Endothelial cell (in vitro differentiated cells): ENCODE measurements at places on chromosomes 16 and 17. TPM values are rescaled to one million over a fixed set of nuclear protein-coding genes. Genes with fewer than 3 reads are reported as not detected.
A peak's percentile ranks its signal among the peaks of the same experiment; 100 is the strongest.

The USP32 gene
- total RNA-seq: 37.4 TPM

The TBC1D28 gene
- total RNA-seq: not detected

GRCh38 chr17:38324772-38325171, 19.0 kb downstream of the GPR179 start:
- H3K4me1 ChIP-seq: peaks cover 47% of the 10 kb centered on the region
- H3K27me3 ChIP-seq: peaks cover 13% of the 10 kb centered on the region
- no peak overlapping the region for H3K4me3 ChIP-seq
- H3K36me3 ChIP-seq: peaks cover 21% of the 10 kb centered on the region
- DNase-seq: no peak
- peak overlapping the region; percentile 26 for H3K27ac ChIP-seq

GRCh38 chr17:5769593-5770354, 185.5 kb upstream of the NLRP1 start:
- no peaks in the 10 kb centered on the region for H3K4me1 ChIP-seq
- peaks cover 2% of the 10 kb centered on the region for H3K27me3 ChIP-seq
- no peak overlapping the region for H3K27ac ChIP-seq
- H3K36me3 ChIP-seq: no peaks in the 10 kb centered on the region

- H3K4me1 ChIP-seq: peaks cover 31% of the 10 kb centered on the region
- peak; percentile 65 for DNase-seq
- H3K27ac ChIP-seq: peak overlapping the region; percentile 81
- H3K4me3 ChIP-seq: peak overlapping the region; percentile 84
- H3K36me3 ChIP-seq: no peaks in the 10 kb centered on the region
These were observed 32.7 kb downstream of the CDK5R1 start for GRCh38 chr17:32519228-32520103.

The ZNF205 gene
- 22.8 TPM for total RNA-seq

GRCh38 chr17:34580685-34581445, 1.5 kb downstream of the TMEM132E start:
- H3K27ac ChIP-seq: no peak overlapping the region
- H3K27me3 ChIP-seq: peaks cover 35% of the 10 kb centered on the region
- H3K36me3 ChIP-seq: no peaks in the 10 kb centered on the region
- peak; percentile 23 for DNase-seq
- peak overlapping the region; percentile 79 for H3K4me3 ChIP-seq

The IGF2BP1 gene
- total RNA-seq: 298 TPM

The EIF1 gene
- total RNA-seq: 569 TPM

GRCh38 chr16:68512183-68512582, 26.9 kb upstream of the ZFP90 start:
- no peak for DNase-seq
- no peaks in the 10 kb centered on the region for H3K36me3 ChIP-seq
- no peak overlapping the region for H3K27ac ChIP-seq
- no peaks in the 10 kb centered on the region for H3K27me3 ChIP-seq
- no peak overlapping the region for H3K4me3 ChIP-seq

The FA2H gene
- not detected for total RNA-seq
